ENCODE measurements at places on chromosomes 5 and 9.

DNA sequence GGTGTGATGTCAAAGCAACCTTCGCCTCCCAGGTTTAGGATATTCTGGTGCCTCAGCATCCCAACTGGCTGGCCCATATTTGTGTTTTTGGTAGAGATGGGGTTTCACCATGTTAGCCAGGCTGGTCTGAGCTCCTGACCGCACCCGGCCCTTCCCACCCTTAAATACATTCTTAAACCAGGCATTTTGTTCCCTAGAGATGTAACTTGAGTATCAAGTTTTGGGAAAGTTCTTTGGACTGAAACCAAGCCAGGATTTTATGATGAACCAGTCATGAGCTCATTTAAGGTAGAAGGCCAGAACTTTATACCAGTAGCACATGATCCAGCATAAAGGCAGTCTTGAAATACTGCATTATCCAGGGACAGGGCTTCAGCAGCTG is 3.5 kb downstream of the RPL7A start:
- DNase-seq, result no peak
- peaks cover 17% of the 10 kb centered on the region for H3K36me3 ChIP-seq
- peaks cover 13% of the 10 kb centered on the region for H3K4me1 ChIP-seq
- no peaks in the 10 kb centered on the region for H3K27me3 ChIP-seq
- no peak overlapping the region for H3K27ac ChIP-seq

DNA sequence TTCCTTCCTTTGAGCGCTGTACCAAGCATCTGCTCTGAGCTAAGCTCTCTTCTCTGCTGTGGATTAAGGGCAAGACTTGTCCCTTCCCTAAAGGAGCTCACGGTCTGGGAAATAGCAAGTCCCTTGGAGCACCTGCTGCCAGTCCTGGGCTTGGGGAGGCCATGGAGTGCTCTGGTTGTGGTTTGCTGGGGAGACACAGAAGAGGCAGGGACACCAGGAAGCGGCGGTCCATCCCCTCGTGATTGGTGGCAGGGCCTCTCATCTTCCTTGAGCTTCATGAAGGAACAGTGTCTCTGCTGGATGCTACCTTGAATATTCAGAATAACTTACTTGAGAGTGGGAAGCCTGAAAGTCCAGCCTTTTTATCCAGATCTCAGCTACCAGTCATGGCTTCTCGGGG is 35.3 kb downstream of the COL5A1 start:
- no peak for DNase-seq
- H3K27me3 ChIP-seq, result peaks cover 91% of the 10 kb centered on the region
- no peaks in the 10 kb centered on the region for H3K36me3 ChIP-seq
- no peaks in the 10 kb centered on the region for H3K4me1 ChIP-seq

DNA sequence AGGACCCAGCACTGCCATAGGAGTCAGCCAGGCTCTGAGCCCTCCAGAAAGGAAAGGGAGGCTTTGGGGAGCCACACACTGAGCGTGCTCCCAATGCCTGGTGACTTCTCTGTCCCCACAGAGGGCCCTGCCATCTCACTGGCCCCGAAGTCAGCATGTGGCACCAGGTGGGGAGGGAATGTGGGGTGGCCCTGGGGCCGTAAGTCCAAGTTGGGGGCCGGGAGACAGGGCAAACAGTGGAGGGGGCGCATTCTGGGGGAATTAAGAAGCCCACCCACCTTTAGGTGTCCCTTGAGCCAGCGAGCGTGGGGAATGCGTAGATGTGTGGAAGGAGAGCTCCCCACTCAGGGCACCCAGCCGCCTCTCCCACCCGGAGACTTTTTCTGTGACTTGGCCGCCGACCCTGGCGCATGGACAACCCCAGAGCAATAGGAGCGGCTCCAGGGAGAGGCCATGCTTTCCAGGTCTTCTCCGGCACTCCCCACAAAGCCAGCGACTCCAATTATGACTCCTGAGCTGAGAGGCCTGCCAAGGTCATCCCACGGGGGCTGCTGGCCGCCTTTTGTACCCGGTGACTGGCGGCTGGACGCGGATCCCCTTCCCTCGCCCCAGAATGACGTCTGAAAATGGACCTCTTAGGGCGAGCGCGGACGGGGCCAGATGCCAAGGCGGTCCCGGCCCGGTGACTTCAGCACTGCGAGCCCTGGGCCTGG is 9.8 kb downstream of the IRX1 start:
- no peak overlapping the region for H3K4me3 ChIP-seq
- no peaks in the 10 kb centered on the region for H3K36me3 ChIP-seq
- H3K27me3 ChIP-seq, result no peaks in the 10 kb centered on the region
- DNase-seq, result no peak
- no peaks in the 10 kb centered on the region for H3K4me1 ChIP-seq

DNA sequence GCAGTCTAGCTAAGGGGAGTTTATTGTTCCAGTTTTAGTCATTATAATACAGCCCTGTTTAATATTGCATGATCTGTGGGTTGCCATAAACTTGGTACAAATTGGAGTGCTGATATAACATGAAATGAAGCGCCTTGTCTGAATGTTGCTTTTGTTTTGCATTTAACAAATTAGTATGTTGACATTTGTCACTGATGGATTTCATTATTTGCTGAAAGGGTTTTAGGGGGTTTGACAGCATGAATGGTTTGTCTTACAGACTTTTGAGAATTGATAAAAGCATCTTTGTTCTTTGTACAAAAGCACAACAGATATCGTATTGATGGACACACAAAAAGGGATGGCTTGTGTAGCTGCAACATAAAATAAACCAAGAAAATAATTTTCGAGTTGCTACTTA is 178.3 kb downstream of the AOPEP start:
- H3K4me3 ChIP-seq, result no peak overlapping the region
- H3K27me3 ChIP-seq, result no peaks in the 10 kb centered on the region
- H3K36me3 ChIP-seq, result no peaks in the 10 kb centered on the region
- H3K4me1 ChIP-seq, result no peaks in the 10 kb centered on the region

GRCh38 chr5:175717837-175718236 is 60.0 kb downstream of the HRH2 start:
- no peaks in the 10 kb centered on the region for H3K4me1 ChIP-seq
- no peaks in the 10 kb centered on the region for H3K36me3 ChIP-seq

DNA sequence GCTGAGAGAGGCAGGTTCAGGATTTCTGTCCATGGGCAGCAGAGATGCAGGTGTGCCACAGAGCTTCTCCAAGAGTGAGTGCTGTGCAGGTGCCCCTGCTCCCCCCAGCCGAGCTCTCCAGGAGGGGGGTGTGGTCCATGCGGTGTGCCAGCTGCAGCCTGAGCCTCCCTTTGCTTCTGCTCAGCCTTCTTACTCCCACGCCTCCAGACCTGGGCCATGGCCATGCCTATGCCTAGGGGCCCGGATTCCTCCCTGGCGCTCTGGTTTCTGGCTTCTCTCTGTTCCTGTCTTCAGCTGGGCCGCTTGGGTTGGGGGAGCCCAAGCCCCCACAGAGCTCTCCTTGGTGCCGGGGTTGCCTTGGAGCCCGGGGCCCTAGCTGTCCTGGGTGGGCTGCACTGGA is 133.3 kb downstream of the CACNA1B start:
- no peak for DNase-seq
- no peak overlapping the region for H3K4me3 ChIP-seq
- peaks cover 90% of the 10 kb centered on the region for H3K27me3 ChIP-seq
- H3K36me3 ChIP-seq, result no peaks in the 10 kb centered on the region
- H3K4me1 ChIP-seq, result no peaks in the 10 kb centered on the region

DNA sequence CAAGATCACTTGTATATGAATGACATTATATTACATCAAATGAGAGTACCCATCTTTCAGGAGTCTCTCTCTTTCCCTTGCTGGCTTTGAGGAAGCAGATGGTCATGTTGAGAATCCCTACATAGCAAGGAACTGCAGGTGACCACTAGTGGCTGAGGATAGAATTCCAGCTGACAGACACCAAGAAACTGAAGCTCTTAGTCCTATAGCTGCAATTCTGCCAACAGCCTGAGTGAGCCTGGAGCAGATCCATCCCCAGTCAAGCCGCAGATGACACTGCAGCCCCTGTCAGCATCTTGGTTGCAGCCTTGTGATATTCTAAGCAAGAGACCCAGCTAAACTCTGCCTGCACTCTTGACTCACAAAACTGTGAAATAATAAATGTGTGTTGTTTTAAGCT is 531.5 kb downstream of the CSNK1G3 start:
- H3K36me3 ChIP-seq, result no peaks in the 10 kb centered on the region
- DNase-seq, result no peak
- no peaks in the 10 kb centered on the region for H3K27me3 ChIP-seq
- H3K4me1 ChIP-seq, result no peaks in the 10 kb centered on the region

GRCh38 chr9:88237479-88237961 is 99.2 kb upstream of the SPATA31C2 start:
- no peaks in the 10 kb centered on the region for H3K36me3 ChIP-seq
- no peak overlapping the region for H3K27ac ChIP-seq
- H3K4me1 ChIP-seq, result peaks cover 5% of the 10 kb centered on the region
- DNase-seq, result no peak
- H3K4me3 ChIP-seq, result no peak overlapping the region

DNA sequence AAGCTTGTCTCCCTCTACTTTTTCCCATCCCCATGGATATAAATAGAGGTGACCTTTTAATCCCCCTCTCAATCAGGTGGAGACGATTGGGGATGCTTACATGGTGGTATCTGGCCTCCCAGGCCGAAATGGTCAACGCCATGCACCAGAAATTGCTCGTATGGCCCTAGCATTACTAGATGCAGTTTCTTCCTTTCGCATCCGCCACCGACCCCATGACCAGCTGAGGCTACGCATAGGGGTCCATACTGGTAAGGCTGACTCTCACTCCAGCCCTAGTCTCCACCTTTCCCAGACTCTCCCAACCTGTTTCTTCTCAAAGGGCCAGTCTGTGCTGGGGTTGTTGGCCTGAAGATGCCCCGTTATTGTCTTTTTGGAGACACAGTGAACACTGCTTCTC is 3.6 kb downstream of the SPAG8 start:
- H3K27ac ChIP-seq, result no peak overlapping the region
- H3K4me1 ChIP-seq, result peaks cover 18% of the 10 kb centered on the region
- H3K27me3 ChIP-seq, result no peaks in the 10 kb centered on the region
- H3K4me3 ChIP-seq, result no peak overlapping the region

DNA sequence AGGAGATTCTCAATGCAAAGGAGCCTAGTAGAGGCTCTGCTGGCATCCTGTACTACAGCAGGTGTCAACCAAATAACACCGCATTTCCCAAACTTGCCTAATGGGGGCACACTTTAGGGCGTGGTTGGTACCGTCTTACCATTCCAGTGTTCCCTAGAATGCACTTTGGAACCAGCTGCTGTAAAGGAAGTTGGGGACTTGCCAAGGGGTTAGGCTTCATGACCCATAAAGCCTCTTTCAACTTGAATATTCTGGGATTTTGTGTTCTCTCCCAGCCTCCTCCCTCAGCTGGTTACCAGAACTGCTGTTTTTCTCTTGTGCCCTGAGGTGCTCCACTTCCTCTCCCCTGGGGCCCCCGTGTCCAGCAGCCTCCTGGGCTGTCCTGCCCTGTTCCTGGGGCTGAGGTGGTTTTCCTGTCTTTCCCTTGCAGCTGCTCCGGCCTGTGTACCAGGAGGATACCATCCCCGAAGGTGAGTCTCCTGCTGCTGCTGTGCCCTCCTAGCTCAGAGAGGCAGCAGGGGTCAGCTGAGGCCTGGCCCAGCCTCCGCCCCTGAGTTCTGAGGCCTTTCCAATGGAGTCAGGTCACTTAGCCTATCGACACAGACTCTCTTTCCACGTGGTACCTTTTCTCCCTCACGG is 44.7 kb downstream of the RGS3 start:
- H3K4me3 ChIP-seq, result no peak overlapping the region
- no peaks in the 10 kb centered on the region for H3K36me3 ChIP-seq
- H3K27ac ChIP-seq, result no peak overlapping the region
- no peaks in the 10 kb centered on the region for H3K27me3 ChIP-seq
- H3K4me1 ChIP-seq, result no peaks in the 10 kb centered on the region
- no peak for DNase-seq

DNA sequence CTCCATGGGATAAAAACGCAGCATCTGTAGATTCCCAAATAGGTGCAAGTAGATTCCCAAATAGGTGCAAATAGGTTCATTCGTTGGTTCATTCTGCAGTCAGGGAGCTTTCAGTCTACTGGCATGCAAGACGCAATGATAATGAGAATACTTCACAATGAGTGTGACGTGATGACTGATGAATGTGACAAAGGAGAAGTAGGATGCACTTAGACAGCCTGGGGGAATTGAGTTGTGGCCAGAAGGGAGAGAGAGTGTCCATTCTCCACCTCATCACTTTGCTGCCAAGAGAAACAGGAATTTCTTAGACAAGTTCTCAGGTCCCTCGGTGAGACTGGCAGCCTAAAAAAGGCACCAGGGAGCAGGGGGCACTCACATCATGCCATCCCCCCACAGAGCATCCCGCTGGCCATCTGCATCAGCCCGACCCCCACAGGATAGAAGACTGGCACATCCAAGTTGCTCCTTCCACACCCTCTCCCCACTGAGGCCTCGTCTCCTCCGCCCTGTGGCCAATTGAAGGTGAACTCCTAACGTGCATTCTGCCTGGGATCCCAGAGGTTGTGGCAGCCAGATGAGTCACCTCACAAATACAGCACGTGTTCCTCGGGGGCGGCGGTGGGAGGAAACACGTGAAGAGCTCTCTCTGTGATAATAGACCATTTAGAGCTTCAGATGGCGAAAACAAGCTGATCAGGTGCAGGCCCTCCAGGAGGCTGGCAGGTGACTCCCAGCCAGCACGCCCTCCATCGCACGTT is 19.9 kb upstream of the KCNIP1 start:
- no peak for DNase-seq
- no peaks in the 10 kb centered on the region for H3K27me3 ChIP-seq
- H3K4me3 ChIP-seq, result no peak overlapping the region
- no peaks in the 10 kb centered on the region for H3K4me1 ChIP-seq
- H3K36me3 ChIP-seq, result no peaks in the 10 kb centered on the region

Measured in MM.1S (cell line).